ENCODE measurements at places on chromosomes 5 and 9.

- DNase-seq = no peak
These were observed 40.7 kb upstream of the HSD17B3 start for GRCh38 chr9:96342571-96343245.

DNA sequence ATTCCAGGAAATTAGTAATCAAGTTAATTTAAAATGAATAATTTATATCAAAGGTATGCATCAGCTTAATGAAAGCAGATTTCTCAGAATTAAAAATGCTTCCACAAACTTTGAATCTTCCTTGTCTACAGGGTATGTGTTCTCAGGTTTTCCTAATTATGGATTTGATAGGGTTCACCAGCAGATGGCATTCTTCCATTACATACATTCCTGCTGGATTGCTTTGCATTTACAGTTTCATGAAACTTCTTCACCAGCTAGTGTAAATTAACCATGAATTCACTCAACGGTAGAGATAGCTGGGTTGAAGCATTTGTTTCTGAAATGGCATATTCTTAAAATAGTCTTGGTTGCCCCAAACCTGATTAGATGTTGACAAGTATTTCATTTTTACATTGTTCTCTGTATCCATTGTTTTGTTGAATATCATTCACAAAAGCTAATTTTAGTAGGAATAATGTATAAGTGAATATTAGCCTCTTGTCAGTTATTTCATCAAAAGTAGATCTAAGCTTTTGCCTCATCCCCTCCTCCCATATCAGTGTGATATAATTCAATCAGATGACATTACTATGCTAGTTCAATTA is 68.7 kb upstream of the WDR41 start:
- DNase-seq = peak; percentile 14

GRCh38 chr9:17571825-17572224 is 7.0 kb upstream of the SH3GL2 start:
- DNase-seq = no peak

DNA sequence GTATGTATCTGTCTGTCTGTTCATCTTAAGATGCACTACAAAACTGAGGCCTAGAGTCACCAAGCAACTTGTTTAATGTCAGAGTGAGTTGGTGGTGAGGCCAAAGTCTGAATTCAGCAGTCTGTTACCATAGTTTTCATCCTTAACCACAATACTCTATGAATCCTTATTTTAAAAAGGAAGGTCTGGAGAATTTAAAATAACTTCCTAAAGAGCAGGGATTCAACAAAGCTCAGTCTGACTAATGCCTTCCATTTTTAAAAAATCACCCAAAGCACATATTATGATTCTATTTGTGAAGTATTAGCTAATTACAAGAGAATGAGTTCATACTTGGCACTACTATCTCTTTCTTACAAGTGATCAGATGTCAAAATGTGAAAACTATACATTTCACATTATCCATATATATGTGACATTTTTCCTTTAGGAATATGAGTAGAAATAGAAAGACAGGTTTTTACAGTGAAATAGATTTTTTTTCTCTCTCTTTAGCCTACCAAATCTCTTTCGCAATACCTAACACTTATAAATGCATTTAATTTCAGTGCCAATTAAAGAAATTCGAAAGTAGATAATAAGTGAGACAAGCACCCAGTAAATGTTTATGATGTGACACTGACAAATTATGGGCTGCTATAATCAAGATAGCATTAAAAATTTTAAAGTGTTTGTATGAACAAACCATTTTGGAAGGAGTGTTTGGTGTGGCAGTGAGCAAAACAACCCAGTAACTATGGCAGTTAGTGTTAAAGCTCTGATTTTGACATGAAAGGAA is 102.3 kb upstream of the CDKN2B start:
- DNase-seq = no peak

DNA sequence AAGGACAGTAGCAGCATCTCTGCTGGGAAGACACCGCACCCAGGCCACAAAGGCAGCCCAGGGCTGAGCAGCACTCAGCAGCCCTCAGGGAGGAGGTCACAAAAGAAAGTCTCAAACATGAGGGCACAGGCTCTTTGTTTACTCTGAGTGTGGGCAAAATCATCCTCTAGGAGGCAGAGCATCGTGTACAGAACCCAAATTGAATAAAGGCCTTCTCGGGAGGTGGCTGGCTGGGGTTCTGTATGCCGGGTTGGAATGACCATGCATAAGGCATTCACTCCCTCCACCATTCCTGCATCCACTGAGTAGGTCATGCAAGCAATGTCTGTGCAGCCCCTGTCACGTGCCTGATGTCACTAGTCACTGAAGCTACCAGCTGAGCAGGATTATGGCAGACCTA is 412.8 kb downstream of the SPOCK1 start:
- DNase-seq = no peak

GRCh38 chr5:39933061-39933460 is 508.3 kb upstream of the DAB2 start:
- no peak for DNase-seq

DNA sequence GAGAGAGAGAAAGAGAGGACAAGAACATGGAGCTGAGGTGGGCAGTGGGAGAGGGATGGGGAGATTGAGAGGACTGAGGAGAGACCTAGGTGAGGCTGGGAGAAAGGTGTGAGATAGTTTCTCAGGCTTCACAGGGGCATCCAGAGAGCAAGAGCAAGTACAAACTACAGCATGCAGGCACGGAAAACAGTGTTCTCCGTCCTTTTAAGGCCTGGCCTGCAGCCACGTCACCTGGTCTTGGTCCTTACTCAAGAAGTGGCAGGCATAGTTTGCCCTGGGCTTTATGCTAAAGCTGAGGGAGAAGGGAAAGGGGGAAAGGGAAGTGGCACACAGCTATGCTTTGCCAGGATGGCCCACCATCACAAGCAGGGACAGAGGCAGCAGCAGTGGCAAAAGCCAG is 65.7 kb downstream of the SIL1 start:
- no peak for DNase-seq

DNA sequence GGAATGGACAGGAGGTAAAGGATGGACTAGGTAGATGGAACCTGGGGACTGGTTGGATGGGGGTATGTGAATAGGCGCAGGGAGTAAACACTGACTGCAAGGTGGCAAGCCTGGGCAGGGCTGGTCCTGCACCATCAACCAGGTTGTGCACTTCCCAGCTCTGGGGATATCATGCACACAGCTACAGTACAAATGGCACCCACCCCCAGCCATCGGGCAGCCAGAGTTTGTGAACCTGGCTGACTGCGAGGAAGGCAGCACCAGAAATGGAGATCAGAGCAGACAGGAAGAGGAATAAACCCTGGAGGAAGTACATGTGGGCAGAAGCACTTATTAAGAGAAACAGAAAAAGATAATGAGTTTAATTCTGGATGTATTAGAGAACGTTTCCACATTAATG is 229.1 kb downstream of the ESM1 start:
- no peak for DNase-seq

DNA sequence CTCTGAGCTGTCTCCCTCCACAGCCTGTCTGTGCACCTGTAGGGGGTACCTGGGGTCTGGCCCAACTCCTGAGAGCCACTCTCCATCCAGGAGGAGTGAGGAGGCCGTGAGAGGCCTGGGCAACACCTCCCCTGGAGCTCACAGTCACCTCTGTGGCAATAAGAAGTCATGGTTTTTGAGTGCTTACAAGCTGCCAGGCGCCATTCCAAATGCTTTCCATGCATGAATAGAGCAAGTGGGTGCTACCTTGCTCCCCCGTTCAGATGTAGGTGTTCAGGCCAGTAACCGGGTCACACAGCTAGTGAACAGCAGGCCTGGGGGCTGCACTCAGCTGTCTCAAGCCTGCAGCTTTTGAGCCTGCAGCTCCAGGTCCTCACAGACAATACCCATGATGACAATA is 30.6 kb downstream of the CORO2A start:
- no peak for DNase-seq

DNA sequence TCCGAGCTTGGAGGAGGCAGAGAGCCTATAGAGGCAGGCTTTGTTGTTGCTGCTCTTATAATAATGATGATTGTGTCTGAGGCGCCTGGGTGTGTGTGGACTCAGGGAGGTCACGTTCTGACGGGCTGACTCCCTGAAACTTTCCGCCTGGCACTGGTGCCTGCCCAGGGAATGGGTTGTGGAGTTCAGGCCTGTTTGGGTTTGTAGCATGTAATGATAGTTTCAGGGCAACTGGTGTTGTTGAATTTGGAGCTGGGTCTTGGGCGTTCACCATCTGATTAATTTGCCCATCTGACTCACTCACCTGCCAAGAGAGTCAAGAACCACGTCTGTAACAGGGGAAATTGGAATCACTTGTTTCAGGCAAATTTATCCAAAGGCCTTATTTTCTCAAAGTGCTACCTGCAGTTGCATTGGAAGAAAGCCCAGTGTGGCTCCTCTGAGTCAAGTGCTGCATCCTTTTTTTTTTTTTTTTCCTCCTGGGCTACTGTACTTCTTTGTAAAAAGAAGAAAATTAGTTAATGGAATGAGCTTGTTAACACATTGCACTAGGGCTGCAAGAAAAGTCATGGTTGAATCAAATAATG is 386.5 kb downstream of the GADD45G start:
- no peak for DNase-seq

GRCh38 chr9:135136991-135137832 is 49.7 kb downstream of the OLFM1 start:
- no peak for DNase-seq
